ENCODE measurements at places on chromosomes 6 and 20.

GRCh38 chr20:24106150-24106800 lies 117.7 kb upstream of the GGTLC1 start:
- no peak for DNase-seq

GRCh38 chr6:162119341-162119740 lies 608.2 kb downstream of the PRKN start:
- no peak for DNase-seq

DNA sequence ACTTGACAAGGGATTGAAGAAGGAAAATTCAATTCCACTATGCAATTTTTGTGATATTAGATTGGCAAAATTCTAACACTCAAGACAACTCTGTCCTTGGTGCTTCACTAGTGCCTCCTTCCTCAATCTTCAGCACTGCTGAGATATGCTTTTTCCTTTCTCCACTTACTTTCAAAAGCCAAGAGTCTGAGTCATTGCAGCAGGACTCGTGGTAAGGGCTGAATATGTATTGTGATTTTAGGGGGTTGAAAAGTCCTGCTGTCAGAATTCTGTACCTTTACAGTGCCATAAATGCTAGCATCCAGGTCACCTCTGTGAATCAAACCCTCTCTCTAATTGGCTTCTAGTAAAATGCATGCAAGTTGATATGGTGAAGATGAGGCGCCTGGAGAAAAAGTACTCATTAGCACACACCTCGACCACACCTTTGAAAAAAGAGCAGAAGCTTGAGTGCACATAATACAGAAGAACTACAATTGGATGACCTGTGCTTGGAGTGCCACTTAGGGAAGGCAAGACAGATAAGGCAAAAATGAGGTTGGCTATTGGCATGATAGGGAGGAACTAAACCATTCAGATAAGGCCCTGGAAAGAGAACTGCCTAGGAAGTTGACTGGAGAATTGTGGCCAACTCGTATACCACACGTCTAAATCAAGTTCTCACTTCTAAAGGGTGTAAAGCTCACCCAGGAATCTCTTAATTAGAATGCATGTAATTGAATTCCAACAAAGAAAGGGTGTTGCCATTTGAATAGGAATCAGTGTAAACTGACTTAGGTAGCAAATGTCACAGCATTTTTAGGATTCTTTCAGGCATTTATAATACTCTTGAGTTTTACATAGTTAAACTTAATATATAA lies 43.6 kb upstream of the FAM83B start:
- no peak for DNase-seq

DNA sequence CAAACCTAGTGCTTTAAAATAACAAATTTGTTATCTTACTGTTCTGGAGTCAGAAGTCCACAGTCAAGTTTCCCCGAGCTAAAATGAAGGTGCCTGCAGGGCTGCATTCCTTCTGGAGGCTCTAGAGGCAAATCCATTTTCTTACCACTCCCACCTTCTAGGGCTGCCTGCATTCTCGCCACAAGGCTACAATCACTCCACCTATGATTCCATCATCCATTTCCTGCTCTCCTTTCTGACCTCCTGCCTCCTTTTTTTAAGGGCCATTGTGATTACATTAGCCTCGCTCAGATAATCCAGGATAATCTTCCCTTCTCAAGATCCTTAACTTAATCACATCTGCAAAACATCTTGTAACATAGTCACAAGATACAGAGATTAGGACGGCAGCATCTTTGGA lies 42.4 kb upstream of the SIRT5 start:
- no peak for DNase-seq

DNA sequence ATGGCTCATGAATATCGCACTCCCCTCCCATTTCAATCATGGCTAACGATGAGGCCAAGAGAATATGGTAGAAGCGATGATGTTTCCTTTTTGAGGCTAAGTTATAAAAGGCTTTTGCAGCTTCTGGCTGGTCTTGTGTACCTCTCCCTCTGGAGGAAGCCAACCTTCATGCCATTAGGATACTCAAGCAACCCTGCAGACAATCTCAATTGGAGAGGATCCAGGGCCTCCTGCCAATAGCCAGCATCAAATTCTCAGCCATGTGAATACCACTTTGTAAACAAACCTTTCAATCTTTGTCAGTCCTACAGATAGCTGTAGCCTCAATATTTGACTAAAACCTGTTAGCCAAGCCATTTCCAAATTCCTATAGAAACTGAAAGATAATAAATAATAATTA lies 738.4 kb downstream of the KIF16B start:
- DNase-seq = no peak

DNA sequence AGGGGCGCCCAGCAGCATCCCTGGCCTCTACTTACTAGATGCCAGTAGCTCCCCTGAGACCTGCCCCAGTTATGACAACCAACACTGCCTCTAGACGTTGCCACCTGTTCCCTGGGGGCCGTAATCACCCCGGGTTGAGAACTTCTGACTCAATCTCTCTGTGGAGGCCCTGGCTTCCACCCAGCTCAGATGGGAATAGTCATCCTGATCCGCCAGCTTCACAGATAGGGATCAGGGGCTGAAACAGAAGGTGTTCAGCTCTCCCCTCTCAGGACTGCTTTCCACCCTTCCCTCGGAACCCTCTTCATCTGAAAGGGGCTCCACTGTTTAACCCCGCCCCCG lies 3.3 kb downstream of the CAPN11 start:
- no peak for DNase-seq

Measured in activated T-cell treated with anti-CD3 and anti-CD28 coated beads for 48 hours (primary cell).